ENCODE measurements at places on chromosomes 5 and 9.

DNA sequence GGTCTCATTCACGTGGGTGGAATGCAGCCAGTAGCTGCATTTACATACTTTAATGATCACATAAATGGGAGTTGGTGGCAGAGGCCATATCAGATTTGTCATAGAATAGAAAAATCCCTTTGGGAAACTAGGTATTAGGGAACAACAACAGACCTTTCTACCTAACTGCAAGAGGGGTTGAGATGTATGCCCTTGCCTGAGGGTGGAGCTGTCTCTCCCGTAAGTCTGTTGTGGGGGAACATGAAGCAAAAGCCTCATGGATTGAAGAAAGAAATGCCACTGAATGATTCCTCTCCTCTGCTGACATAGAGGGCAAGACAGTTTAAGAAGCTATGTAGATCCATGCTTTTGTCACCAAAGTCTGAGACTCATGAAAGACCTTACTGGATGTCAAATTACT, 461.3 kb downstream of the SPOCK1 start:
- no peak for DNase-seq

GRCh38 chr9:95118596-95118995, 198.9 kb downstream of the FANCC start:
- DNase-seq = no peak

DNA sequence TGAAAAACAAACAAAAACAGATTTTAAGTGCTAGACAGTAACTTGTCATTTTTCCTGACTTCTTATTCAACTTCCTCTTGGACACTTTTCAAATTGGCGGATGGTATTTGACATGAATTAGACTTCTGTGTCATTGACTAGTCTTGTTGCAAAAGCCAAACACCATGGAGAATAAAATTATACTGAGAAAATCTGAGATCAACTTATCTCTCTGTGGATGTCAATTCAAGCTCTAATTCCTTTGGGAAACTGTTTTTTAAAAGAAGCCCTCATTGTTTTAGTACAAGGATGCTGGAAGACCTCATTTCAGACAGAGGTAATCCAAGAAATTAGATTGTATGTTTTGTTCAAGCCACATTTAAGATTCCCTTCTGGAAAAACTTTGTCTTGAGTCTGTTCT, 831.0 kb downstream of the SEMA5A start:
- no peak for DNase-seq

- DNase-seq = peak; percentile 62
Measured at GRCh38 chr5:107671742-107672210, 1.0 kb upstream of the EFNA5 start.

DNA sequence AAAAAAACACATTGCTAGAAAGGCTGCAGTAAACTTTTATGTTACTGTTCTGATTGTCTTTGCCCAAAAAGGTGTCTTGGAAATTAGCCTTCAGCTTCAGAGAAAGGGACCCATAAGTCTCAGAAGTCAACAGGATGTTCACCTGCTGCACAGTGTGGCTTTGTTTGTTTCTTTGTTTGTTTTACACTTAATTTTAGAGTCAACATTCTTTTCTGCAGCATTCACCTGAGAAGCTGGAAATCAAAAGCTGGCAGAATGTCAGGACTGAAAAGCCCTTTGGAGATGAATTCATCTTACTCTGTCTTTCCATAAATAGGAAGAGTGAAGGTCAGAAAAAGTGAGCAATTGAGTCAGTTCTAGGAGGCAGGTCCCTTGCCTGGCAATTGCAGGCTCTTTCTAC, 170.0 kb downstream of the PAPPA start:
- DNase-seq = no peak

DNA sequence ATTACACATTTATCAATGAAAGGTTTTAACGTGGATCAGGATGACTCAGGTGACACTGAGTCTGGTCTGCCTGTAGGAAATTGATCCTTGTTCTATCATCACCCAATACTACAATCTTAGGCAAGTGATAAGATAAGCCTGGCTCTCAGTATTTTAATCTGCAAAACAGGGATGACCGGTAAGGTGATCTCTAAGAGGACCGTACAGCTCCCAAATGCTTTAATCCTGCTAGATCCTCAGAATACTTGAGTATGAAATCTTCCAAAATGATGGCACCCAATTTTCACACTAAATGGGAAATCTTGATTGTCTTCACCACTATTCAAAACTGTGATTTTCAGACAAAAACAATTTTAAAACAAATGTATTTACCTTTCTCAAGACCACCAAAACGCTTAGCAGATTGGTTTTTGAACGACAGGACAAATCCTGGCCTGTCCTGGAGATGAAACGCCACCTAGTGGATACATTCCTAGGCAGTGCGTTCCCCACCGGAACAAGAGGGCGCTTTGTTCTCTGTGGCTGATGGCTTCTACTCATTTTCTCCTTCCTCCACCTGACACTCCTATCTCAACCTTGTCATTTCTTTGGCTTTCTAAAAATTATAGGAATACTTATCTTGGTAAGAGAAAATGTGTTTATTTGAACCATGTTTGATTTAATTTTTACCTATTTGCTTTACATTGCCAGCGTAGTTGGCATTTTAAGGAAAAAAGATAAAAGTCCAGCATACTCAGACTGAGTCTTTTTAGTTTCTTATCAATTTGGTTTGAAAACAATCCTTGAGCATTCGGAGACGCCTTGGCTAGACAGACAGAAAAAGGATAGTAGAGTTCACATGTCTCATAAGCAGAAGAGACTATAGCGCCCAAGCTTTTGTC, 41.2 kb upstream of the VCAN start:
- peak; percentile 66 for DNase-seq

GRCh38 chr9:81465468-81466011, 223.8 kb downstream of the TLE1 start:
- no peak for DNase-seq

DNA sequence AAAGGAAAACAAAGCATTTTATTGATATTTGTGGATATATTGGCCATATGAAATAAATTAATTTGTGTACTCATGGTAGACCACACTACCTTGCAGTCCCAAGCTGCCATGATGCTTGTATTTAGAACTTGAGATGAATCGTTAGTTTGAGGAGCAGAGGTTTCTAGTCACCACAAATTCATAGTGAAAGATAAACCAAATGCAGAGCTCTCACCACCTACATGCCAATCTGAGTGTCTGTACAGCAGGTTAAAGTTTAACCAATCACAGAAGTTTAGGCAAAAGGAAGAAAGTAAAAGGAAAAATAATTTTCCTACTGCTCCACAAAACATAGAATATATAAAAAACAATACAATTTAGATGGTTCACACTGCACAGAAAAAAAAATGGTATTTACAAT, 163.6 kb upstream of the FTMT start:
- no peak for DNase-seq

- no peak for DNase-seq
Measured at GRCh38 chr5:102600964-102601363, 102.2 kb upstream of the SLCO6A1 start.

- no peak for DNase-seq
Measured at GRCh38 chr5:462051-462481, 19.1 kb downstream of the EXOC3 start.

- DNase-seq = no peak
Measured at GRCh38 chr5:135743705-135744411, 90.6 kb upstream of the SLC25A48 start.

DNA sequence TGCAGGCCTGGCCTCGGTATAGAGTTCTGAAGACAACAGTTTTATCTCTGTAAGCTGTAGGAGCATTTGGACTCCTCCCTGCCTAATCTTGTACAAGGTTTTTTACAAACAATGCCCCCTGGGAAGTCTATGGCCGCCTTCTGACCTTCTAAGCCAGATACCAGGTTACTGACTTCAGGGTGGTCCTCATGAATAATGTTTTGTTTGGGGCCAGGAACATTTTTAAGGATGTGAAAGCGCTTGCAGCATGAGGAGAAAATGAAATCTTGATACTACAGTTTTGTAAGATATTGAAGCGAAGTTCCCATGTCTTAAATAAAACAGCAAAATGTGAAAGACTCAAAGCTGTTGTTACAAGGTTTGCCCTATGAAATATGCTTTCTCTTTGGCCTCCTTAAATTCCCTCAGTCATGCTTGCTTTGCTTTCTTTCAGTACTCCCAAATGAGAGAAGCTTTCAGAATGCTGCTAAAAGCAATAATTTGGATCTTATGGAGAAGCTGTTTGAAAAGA, 5.2 kb downstream of the ANKDD1B start:
- no peak for DNase-seq

- DNase-seq = peak; percentile 34
Measured at GRCh38 chr5:181114284-181114843, 16.6 kb downstream of the OR2V1 start.

GRCh38 chr5:120734033-120734432, 269.9 kb downstream of the PRR16 start:
- DNase-seq = peak; percentile 62

DNA sequence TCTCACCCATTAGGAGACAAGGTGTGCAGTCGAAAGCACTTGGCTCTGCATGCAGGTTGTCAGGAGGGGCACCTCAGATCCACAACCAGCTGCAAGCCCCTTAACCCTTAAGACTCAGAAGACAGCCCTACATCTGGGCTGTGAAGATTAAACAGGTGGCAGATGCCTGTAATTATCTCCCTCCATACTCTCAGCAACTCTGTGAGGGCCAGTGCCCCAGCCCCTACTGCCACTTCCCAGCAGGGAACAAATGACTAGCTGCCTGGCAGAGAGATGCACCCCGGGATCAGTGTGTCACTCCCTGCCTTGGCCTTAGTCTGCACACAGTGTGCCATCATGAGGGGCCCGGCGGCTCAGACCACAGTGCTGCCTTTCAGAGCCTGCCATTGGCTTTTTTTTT, 42.0 kb downstream of the CRB2 start:
- no peak for DNase-seq

DNA sequence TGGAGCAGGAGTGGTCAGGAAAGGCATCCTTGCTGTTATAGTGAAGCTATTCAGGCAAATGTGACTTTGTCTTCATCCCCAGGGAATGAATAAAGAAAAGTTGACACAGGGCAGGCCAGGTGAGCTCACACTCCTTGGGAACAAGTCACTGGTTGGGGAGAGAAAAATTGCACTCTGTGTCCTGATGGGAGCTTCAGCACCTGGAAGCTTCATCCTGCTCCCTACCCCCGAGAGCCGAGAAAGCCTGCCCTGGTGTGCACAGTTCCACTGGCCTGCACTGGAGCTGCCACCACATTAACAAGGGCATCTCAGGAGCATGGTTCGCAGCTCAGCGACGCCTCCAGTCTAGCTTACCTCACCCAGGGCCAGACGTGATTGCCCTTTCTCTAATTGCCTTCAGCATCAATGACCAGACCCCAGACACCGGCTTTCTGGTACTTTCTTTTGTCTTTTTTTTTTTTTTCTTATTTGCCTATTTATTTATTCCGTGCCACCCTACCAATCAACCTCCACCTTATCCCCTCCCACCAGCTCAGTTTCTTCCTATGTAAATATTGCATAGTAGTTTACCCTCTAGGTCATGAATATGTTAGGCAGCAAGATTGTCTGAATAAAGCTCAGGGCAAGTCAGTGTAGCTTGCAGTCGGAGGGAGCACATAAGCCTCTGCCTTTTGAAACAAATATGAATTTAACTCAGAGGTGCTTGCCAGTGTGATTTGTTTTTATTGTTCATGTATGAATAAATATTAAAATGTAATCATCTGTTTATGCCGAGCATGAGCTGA, 87.4 kb downstream of the DOCK2 start:
- DNase-seq = no peak

DNA sequence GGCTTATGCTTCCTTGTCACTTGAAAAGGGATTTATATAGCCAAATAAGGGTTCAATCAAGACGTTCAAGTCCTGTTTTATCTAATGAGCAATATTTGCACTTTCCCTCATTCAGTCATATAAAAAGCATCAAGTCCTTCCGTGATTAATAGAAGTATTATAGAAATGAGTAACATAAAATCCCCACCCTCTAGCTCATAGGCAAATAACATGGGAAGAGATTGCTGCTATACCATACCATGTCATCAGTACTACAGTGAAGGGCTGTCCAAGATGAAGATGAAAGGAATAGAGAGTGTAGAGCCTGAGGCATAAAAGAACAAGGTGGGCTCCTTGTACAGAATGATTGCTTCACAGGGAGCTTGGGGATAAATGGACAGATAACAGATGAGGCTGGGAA, 20.4 kb upstream of the PAPPA start:
- no peak for DNase-seq

GRCh38 chr9:92725266-92725545, 39.4 kb downstream of the BICD2 start:
- no peak for DNase-seq

Data from AG20443 (cell line).